Non-pigmented ciliary epithelial cell (primary cell): ENCODE measurements at places on chromosomes 2 and 18.

DNA sequence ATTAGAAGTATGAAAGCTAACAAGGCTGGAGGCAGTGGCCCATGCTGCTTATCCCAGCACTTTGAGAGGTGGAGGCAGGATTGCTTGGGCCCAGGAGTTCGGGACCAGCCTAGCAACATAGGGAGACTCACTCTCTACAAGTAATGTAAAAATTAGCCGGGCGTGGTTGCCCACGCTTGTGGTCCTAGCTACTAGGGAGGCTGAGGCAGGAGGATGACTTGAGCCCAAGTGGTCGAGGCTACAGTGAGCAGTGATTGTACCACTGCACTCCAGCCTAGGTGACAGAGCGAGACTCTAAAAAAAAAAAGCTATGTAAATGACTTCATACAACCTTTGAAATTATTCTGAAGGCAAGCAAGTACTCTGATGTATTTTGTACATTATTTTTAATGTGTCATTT is 1.5 kb downstream of the RMDN2 start:
- no peak for DNase-seq

DNA sequence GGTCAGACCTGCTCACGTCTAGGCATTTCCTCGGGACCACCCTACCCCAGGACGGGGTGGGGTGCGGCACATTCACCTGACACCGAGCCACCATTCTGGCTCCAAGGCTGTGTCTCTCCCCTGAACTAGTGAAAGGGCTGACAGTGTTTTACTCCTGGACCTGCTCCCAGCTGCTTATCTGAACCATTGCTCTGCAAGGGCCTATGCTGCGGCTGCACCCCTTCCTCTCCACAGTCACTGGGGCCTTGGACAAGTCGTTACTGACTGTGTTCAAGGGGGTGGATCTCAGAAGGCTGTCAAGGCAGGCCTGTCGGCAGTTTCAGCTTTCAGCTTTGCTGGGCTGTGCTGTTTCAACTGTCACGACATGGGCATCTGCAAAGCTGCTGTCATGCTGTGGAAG is 11.7 kb downstream of the CREG2 start:
- no peak for DNase-seq

DNA sequence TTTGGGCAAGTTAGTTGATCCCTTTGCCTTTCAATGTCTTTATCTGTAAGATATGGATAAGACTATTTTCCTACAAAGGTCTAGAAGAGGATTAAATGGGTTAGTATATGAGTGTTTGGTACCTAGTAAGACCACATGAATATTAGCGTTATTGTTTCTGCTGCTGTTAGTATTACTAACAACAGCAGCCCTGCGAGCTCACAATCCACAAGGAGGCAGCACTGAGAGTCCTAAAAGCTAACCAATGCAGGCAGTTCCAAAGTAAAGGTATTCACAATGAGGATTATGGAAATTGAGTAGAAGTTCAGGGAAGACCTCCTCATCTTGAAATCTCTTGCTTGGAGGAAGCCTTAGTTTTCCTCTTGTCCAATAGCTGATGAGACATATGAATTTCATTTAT is 248.9 kb downstream of the TDRD15 start:
- no peak for DNase-seq

- DNase-seq = no peak
Observed at GRCh38 chr18:38933322-38933721, 1367.7 kb upstream of the CELF4 start.

GRCh38 chr2:171763602-171764001 is 76.3 kb downstream of the DYNC1I2 start:
- no peak for DNase-seq

GRCh38 chr18:25299426-25300300 is 52.3 kb downstream of the ZNF521 start:
- DNase-seq = peak; percentile 27

DNA sequence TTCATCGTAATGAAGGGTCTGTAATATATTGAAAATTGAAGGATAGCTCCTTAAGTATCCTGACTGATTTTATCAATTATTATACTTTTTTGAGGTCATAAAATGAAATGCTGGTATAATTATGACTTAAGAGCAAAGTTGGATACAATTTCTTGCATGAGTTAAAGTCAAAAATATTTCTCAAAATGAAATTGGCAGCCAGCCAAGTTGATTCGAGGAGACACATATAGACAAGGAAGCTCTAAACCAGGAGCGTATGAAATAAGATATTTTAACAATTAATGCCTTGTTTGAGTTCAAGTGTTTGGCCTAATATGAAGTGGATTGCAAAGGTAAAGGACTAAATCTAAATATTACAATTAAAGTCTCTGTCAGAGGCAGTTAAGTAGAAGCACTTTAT is 260.4 kb upstream of the DSEL start:
- DNase-seq = no peak

GRCh38 chr2:218806346-218806978 is 24.5 kb downstream of the CYP27A1 start:
- peak; percentile 98 for DNase-seq

DNA sequence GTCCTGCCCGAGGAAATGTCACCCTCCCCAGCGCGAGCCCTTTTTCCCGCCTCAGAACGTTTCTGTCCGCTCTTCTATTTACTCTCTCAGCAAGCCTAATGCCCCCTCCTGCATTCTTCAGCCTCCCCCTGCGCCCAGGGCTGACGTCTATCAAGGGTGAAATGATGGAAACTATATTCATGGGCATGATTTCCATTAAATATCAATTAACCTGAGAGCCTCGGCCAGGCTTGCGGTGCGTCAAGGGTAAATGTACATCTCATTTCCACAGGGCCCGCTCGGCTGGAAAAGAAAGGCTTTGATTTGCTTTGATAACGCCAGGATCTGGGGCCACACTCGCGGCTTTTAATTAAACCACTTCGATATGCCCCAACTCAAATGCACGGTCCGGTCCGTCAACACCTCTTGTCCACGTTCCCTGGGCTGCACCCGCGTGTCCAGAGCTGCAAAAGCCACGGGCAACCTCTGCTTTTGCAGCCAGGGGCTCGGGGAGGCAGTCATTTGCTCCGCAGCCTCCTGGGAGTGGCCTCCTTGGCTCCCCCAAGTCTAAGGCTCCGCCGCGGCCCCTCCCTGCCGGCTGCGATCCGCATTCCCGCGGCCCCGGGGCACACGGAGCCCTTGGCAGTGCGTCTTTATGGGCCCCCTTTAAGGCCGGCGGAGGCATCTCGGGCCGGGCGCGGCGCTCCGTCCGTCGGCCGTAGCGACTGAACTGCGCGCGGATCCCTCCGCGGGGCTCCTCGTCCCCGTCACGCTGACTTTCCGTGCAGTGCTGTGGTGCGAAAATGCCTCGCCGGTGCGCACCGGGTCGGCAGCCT is at the start of gene HOXD8:
Gene HOXD8 (plus strand): TSS at position 724 of the 815 bp plus-strand sequence. CDS start 662 bp downstream, outside the sequence.
- no peak for DNase-seq

- DNase-seq = no peak
Observed at GRCh38 chr2:44807201-44808025, 134.1 kb upstream of the SIX3 start.

GRCh38 chr2:41992056-41992642 is 55.7 kb upstream of the PKDCC start:
- no peak for DNase-seq

DNA sequence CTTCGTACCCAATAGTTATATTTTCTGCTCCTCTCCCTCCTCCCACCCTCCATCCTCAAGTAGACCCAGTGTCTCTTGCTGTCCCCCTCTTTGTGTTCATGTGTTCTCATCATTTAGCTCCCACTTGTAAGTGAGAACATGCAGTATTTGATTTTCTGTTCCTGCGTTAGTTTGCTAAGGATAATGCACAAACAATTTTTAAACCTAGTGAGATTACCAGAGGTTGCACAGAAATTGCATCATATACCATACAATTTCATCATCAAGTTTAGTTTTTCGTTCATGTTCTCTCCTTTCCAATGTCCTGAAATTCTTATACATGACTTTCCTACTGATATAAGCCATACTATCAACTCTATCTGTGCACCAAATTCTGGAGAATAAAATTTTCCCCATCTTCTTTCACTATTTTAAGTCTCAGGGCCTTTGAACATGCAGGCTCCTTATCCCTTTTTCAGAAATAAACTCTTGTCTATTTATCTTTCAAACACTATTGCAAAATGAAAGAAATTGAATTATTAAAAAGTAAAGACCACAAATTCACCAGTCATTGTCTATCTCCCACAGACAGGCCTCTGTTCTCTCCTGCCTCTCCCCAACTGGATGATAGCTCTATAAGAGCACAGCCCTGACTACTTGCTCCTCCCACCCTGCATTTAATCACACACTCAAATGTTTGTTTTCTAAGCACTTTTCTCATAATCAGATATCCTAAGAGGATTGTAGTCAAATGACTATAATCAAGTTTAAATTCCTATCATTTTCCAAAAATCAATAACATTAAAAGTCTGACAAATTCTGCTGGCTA is 27.2 kb upstream of the B4GALT6 start:
- no peak for DNase-seq

GRCh38 chr18:46601141-46601805 is 55.7 kb downstream of the LOXHD1 start:
- no peak for DNase-seq

GRCh38 chr2:62147610-62148301 is 48.2 kb upstream of the B3GNT2 start:
- peak; percentile 50 for DNase-seq

- DNase-seq = no peak
Observed at GRCh38 chr2:54194761-54195750, 61.0 kb downstream of the TSPYL6 start.

DNA sequence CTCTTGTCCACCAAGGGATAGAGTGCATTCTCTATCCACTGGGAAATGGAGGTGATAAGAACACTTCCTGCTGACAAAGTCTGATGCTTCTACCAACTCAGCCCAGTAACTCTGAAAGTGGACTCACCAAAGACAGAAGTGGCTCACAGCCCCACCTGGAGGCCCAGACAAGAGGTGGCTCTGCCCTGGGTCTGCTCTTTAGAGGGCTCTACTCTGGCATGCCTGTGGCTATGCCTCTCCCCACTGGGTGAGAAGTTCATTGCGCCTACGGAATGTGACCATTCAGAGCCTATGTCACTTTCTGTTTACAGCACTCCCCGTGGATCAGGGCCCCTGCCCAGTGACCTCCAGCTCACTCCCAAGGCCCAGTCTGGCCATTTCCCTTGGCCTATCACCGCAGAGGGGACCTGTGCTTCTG is 13.5 kb upstream of the XDH start:
- DNase-seq = no peak
